ENCODE measurements at places on chromosomes 12 and 14.

- DNase-seq: no peak
Observed at GRCh38 chr12:132280406-132280805, 49.0 kb downstream of the GALNT9 start.

- DNase-seq: no peak
Observed at GRCh38 chr14:57031474-57031873, 221.2 kb upstream of the OTX2 start.

DNA sequence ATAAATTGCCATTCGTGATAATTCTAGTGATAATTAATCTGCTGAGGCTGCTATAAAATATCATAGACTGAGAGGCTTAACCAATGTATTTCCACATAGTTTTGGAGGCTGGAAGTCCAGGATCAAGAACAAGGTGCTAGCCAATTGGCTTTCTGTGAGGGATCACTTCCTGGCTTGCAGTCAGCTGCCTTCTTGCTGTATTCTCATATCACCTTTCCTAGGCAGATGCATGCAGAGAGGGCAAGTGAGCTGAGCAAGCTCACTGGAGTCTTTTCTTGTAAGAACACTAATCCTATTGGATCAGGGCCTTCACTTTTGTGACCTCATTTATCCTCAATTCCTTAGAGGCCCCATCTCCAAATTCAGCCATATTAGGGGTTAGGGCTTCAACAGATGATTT lies 640.7 kb downstream of the DIO2 start:
- DNase-seq: no peak

DNA sequence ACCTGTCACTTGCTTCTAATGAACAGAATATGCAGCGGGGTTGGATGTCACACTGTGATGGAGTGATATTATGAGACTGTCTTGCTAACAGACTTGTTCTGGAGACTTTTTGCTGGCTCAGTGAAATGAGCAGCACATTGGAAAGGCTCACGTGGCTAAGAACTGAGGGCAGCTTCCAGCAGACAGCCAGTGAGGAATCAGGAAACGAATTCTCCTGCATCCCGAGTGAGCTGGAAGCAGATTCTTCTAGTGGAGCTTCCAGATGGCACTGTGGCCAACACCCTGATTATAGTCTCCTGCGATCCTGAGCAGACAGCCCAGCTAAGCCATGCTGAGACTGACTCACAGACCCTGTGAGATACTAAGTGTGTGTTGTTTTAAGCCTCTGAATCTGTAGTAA lies 16.1 kb upstream of the TSPAN9 start:
- no peak for DNase-seq

DNA sequence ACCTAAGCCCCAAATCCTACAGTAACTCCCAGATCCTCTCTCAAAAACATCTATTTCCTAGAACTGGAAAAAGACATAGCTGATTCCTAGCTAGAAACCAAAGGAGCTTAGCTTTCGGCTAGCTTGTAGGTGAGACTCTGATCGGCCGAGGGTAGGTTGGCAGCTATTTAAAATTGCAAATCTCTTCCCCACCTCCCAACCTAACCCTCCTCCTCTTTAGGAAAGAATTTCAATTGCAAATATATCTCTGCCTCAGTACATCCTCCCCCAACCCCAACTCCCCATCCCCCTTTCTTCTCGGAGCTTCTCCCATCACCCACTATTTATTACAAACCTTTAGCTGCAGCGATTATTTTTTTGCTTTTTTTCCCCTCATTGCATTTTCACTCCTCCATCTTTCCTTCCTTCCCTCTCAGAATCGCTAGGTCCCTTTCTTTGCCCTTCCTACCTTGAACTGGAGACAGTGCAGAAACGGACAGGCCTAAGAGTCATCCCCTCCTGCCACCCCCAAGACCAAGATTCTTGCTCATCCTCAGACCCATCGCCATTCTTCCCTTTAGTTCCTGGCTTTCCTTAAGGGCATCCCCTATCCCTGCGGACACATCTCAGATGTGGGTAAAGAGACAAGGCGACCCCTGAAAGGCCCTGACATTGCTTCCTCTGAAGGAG lies 13.4 kb downstream of the ZFHX2 start:
- no peak for DNase-seq

- no peak for DNase-seq
Observed at GRCh38 chr12:92378682-92379479, 233.2 kb upstream of the BTG1 start.

- DNase-seq: no peak
Observed at GRCh38 chr14:83356080-83356479, 1822.4 kb upstream of the SEL1L start.

- no peak for DNase-seq
Observed at GRCh38 chr12:131061041-131061806, 107.5 kb downstream of the ADGRD1 start.

- no peak for DNase-seq
Observed at GRCh38 chr14:74910556-74910955, 12.5 kb downstream of the RPS6KL1 start.

GRCh38 chr14:96629082-96629481 lies 126.9 kb downstream of the PAPOLA start:
- DNase-seq: no peak

DNA sequence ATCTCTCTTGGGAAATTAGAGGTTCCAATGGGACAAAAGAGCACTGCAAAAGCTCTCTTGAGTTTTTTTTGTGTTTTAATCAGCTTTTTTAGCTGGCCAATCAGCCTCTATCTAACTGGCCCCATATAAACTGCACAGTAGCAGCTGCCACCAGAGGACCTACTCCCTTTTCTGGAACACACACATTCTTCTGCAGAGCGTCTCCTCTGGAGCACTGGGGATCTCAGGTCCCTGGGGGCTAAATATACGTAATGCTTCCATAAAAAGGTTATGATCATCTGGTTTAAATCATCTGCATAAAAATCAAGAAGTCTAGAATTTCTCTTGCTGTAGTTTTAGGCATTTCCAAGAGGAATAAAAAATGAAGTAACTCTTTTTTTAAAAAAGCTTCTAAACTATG lies 32.3 kb downstream of the TSPAN8 start:
- no peak for DNase-seq

DNA sequence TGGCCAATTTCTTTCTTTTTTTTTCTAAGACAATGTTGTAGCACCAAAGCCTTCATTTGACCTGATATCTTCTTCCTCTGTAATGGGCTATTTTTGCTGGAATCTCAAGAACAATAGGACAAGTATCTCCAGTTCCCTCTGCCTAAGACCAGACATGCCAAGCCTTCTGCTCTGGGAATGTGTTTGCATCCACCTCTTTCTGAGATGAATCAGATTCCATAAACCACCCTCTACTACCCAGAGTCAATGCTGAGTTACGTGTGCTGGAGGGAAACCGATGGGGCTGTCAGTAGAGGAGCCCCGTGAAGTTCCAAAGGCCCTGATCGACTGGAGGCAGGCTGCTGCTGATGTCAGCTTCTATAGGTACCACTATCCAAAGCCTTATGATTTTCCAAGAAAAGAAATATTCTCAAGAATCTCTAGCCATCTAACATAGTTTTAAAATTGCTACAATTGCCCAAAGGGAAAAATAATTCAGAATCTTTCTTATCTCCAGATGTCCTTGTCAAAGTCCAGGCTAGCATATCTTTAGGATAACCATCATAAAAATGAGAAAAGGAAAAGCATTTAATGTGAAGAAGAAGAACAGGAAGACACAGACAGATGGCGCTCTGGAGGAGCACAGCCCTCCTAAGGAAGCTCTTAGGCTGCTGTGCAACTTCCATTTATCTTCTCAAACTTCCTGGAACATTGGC lies 101.9 kb downstream of the SLC8A3 start:
- no peak for DNase-seq

GRCh38 chr14:37709419-37710195 lies 114.2 kb downstream of the TTC6 start:
- DNase-seq: no peak

GRCh38 chr12:56581418-56582145 lies 48.5 kb downstream of the BAZ2A start:
- DNase-seq: no peak

DNA sequence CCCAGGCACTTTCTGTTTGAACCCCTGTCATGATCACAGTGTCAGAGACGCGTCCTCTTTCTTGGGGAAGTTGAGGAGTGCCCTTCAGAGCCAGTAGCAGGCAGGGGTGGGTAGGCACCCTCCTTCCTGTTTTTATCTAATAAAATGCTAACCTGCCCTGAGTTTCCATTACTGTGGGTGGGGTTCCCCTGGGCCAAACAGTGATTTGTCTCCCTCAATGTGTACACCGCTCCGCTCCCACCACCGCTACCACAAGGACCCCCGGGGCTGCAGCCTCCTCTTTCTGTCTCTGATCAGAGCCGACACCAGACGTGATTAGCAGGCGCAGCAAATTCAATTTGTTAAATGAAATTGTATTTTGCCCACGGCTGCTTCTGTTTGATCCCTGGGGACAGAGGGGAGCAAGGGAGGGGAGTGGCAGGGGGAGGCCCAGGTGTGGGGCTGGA lies 5.1 kb downstream of the SHMT2 start:
- no peak for DNase-seq

GRCh38 chr12:102107970-102108369 lies 11.9 kb downstream of the NUP37 start:
- no peak for DNase-seq

Measured in stimulated activated CD4-positive, alpha-beta T cell treated with anti-CD3 and anti-CD28 coated beads, Interleukin-1b, Interleukin-23, amount 100 ng/mL, for 1 hour (primary cell).